ENCODE measurements at places on chromosomes 11 and 22.
A peak's percentile ranks its signal among the peaks of the same experiment; 100 is the strongest.

GRCh38 chr22:43945632-43946383, 9.4 kb upstream of the SAMM50 start:
- DNase-seq, result peak; percentile 3

DNA sequence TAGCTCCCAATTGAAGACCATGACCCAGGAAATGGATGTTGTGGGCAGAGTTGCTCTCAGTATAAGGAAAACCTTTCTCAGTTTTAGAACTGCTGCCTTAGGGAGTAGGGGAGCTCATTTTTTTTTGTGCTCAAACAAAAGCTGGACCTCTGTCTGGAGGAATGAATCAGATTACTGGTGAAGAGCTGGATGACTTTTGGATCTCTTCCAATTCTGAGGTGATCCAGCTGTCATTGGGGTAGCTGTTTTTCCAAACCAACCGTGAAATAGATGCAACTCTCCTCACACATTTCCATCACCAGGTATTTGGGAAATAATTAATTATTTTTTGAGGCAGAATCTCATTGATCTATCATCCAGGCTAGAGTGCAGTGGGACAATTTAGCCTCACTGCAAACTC, 251.3 kb upstream of the PLET1 start:
- DNase-seq, result no peak

- DNase-seq, result no peak
Observed at GRCh38 chr11:35962369-35963138, 18.7 kb downstream of the LDLRAD3 start.

DNA sequence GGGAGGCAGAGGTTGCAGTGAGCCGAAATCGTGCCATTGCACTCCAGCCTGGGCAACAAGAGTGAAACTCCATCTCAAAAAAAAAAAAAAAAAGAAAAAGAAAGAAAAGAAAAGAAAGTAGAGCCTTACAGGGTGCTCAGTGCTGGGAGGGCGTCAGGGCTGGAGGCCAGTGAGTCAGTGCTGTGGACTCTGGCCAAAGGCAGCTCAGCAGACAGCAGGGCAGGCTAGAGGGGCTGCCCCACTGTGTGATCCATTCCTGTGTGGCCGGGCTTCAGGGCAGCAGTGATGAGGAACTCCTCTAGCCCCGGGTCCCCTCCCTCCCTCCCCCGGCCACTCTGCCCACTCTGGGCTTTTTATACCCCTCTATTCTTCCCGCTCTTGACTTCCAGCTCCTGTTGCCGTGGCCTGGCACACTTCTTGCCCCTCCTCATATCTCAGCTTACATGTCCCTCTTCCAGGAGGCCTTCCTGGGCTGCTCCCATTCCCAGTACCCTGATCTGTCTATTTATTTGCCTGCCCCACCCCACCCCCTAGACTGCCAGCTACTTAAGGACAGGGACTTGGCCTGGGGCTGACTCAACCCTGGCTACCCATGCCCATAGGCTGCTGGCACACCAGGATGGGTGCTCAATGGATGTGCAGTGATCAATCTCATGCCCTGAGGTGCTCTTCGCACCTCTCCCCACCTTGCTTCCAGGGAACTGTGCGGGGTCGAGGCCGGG, 10.1 kb downstream of the SYT12 start:
- no peak for DNase-seq

- DNase-seq, result no peak
Observed at GRCh38 chr11:2258501-2259465, 11.6 kb downstream of the ASCL2 start.

- no peak for DNase-seq
Observed at GRCh38 chr22:32082331-32082730, 39.3 kb downstream of the SLC5A1 start.

GRCh38 chr11:131592152-131592551, 221.7 kb downstream of the NTM start:
- no peak for DNase-seq

DNA sequence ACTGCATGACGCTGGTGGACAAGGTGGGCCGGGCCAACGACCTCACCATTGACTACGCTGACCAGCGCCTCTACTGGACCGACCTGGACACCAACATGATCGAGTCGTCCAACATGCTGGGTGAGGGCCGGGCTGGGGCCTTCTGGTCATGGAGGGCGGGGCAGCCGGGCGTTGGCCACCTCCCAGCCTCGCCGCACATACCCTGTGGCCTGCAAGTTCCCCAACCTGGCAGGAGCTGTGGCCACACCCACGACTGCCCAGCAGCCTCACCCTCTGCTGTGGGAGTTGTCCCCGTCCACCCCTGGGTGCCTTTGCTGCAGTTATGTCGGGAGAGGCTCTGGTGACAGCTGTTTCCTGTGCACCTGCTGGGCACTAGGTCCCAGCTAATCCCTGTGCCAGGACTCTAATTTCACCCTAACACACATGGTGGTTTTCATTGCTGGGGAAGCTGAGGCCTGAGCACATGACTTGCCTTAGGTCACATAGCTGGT, 49.0 kb upstream of the PPP6R3 start:
- no peak for DNase-seq

- DNase-seq, result no peak
Observed at GRCh38 chr11:89536926-89537325, 45.8 kb upstream of the NOX4 start.

DNA sequence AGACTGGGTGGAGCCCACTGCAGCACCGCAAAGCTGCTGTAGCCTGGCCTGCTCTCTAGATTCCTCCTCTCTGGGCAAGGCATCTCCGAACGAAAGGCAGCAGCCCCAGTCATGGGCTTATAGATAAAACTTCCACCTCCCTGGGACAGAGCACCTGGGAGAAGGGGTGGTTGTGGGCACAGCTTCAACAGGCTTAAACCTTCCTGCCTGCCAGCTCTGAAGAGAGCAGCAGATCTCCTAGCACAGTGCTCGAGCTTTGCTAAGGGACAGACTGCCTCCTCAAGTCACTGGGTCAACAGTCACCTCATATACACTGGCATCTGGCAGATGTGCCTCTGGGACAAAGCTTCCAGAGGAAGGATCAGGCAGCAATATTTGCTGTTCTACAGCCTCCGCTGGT, 117.3 kb downstream of the EHF start:
- DNase-seq, result no peak

DNA sequence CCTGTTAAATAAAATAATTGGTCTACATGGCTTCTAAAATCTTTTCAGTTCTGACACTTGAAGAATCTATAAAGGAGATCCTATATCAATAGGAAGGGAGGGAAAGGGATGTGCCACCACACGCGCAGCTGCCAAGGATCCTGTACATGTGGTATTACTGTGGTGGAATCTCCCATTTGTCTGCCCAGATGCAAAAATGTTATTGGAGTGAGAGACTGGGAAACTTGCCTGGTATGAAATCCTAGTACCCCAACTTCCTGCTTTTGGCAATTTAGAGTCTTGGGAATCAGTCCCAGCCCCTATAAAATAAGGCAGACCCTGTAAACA, 81.9 kb upstream of the PICALM start:
- DNase-seq, result no peak

DNA sequence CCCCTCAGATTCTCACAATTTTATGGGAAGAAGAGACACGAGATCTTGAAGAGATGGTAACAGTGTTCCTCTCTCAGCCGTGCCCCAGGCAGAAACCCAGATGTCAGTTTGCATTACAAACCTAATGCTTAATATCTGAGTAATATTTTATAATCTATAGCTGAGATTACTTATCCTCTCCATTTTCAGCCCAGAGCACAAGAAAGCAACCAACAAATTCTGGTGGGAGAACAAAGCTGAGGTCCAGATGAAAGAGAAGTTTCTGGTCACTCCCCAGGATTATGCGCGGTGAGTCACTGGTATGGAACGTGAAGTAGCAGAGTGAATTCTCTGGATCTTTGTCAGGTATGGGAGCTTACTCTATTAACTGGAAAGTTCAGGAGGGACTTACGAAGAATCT, 884 bp downstream of the CENATAC start:
- DNase-seq, result no peak

- no peak for DNase-seq
Observed at GRCh38 chr11:2088746-2089535, 50.2 kb downstream of the IGF2 start.

DNA sequence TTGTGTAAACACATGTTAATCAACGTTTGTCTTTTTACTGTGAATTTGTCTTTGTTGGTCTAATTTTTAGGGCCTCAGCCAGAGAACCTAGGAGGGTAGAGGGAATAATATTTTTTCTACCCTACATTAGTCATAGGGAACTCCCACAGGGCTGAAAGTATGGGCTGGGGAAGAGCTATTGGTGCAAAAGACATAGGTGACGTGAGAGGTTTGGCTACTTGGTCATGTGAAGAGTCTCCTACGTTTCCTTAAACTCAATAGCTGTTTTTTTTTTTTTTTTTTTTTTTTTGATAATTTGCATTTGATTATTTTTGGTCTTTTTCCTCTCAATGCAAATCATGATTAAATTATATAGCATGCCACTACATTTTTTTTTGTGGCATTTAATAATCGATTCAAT, 15.9 kb upstream of the MMP7 start:
- no peak for DNase-seq

- no peak for DNase-seq
Observed at GRCh38 chr11:114172055-114172861, 112.7 kb downstream of the ZBTB16 start.

- no peak for DNase-seq
Observed at GRCh38 chr22:32079130-32080089, 36.3 kb downstream of the SLC5A1 start.

- no peak for DNase-seq
Observed at GRCh38 chr11:43837879-43838278, 42.8 kb upstream of the ALKBH3 start.

- no peak for DNase-seq
Observed at GRCh38 chr11:45933131-45933831, 10.8 kb downstream of the LARGE2 start.

- no peak for DNase-seq
Observed at GRCh38 chr11:22456993-22457762, 119.0 kb downstream of the SLC17A6 start.

GRCh38 chr11:127059750-127060149, 59.2 kb upstream of the KIRREL3 start:
- no peak for DNase-seq

DNA sequence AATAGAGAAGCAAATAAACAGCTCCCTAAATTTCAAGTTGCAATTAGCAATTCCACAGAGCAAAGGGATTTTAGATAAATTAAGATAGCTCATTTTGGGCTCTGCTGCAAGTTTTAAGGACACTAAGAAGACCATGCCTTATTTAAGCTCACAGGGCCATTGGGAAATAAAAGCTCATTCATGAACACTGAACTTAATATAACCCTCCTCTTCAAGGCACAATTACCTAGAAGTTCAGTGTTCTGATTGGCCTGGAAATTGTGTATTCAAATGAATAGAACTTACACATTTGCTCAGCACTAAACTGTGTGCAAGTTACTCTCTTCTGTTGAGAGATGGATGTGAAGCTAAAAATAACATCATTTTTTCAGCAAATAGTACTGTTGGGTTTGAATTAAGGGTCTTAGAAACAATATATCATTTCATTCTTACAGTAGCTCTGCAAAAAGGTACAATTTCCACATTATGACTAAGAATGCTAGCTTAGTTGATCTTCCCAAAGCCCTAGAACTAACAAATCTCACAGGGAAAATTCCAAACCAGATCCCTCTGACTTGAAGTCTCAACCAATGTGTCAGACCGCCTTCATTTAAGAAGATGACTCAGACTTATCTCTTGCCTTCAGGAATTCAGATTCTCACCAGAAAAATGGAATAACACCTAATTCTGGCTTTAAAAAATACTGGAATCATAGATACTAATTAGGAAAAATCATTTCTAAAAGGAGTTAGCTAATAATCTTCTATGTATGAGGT, 87.4 kb upstream of the LRRC55 start:
- DNase-seq, result no peak

- DNase-seq, result no peak
Observed at GRCh38 chr11:120173019-120173705, 35.2 kb upstream of the TRIM29 start.

- DNase-seq, result no peak
Observed at GRCh38 chr11:77813256-77813655, 7.3 kb downstream of the RSF1 start.

GRCh38 chr11:64729851-64730382, 6.9 kb upstream of the NRXN2 start:
- DNase-seq, result no peak

GRCh38 chr11:133907216-133907615, 49.6 kb downstream of the IGSF9B start:
- DNase-seq, result no peak

DNA sequence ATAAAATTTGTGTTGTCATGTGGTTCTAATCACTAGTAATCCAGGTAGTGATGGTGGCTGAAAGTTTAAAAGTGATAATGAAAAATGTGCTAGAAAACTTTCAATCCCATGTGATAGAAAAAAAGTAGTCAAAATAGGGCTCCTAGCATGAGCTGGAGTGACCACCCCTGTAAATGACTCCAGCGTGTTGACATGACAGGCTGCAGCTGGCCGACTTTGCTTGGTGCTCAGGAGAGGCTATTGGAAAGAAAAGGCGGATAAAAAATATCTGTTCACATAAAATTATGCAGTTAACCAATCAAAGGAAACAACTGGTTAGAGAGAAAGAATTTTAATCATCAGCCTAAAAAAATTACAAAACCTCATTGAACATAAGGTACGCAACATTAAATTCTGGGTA, 16.9 kb upstream of the MTCH2 start:
- no peak for DNase-seq

DNA sequence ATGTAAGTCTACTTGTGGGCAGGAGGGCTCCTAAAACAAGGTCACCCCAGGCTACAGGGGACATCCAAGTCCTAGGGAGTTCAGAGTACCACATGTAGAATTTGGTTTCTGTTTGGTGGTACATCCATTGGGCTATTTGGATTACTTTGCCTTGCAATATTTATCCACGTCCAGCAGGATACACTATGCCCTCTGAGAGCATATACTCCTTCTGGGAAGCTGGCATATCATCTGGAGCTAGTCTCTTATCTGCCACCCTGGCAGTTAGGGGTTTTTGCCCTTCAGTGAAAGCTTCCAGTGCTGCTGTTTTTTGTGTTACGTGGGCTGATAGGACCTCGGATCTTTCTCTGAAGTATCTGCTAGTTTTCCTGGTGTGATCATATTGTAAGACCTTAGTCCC, 7.3 kb downstream of the LMO2 start:
- no peak for DNase-seq

- no peak for DNase-seq
Observed at GRCh38 chr11:125264100-125265022, 99.8 kb downstream of the PKNOX2 start.

DNA sequence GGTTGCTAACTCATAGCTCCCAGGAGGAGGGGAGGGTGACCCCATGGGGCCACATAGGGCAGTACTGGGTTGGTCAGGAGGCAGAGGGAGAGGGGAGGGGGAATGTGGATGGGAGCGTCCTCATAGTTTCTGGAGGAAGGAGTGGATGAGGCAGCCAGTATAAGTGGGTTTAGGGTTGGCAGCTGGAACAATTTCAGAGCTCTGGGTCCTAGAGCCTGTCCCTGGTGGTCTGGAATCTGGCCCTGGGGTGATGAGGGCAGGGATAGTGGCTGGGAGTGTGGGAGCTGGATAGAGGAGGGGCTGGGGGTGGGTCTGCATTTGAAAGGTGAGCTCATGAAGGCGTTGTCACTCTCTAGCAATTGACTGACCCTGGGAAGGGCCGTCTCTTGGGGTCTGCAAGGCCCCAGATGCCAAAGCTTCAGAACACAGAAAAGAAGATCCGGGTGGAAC, 5.3 kb upstream of the MRGPRG start:
- no peak for DNase-seq
